ENCODE measurements at places on chromosomes 3 and 15. TPM values are rescaled to one million over a fixed set of nuclear protein-coding genes. Genes with fewer than 3 reads are reported as not detected.

The A4GNT gene
- total RNA-seq: not detected

The CHRM5 gene
- total RNA-seq: not detected

The CYP1A2 gene
- not detected for total RNA-seq

The ACTC1 gene
- total RNA-seq: 11.4 TPM

The ARNT2 gene
- total RNA-seq: 5.0 TPM

The ZNF148 gene
- 20.0 TPM for total RNA-seq

The CLSTN2 gene
- 0.32 TPM for total RNA-seq

The EEF1AKMT4 gene
- total RNA-seq: 11.4 TPM

The TM4SF1 gene
- 0.90 TPM for total RNA-seq

The TCF12 gene
- total RNA-seq: 92.9 TPM

The GRK7 gene
- not detected for total RNA-seq

The CACNA2D2 gene
- total RNA-seq: 22.0 TPM

The HYAL1 gene
- 3.5 TPM for total RNA-seq

The CLEC3B gene
- total RNA-seq: 0.92 TPM

The ANKRD63 gene
- 1.2 TPM for total RNA-seq

The RABL3 gene
- 18.2 TPM for total RNA-seq

The CPOX gene
- total RNA-seq: 33.4 TPM

The KCNMB3 gene
- total RNA-seq: 2.3 TPM

The SPINK8 gene
- total RNA-seq: not detected

The MOBP gene
- 0.39 TPM for total RNA-seq

The ALG1L2 gene
- 0.89 TPM for total RNA-seq

The CD200 gene
- total RNA-seq: 54.1 TPM

The PPP2R3A gene
- 12.9 TPM for total RNA-seq

The CLDN18 gene
- 0.16 TPM for total RNA-seq

The ATP13A5 gene
- not detected for total RNA-seq

The IVD gene
- 89.3 TPM for total RNA-seq
